Calu3 (cell line): ENCODE measurements at places on chromosomes 7 and 10.

DNA sequence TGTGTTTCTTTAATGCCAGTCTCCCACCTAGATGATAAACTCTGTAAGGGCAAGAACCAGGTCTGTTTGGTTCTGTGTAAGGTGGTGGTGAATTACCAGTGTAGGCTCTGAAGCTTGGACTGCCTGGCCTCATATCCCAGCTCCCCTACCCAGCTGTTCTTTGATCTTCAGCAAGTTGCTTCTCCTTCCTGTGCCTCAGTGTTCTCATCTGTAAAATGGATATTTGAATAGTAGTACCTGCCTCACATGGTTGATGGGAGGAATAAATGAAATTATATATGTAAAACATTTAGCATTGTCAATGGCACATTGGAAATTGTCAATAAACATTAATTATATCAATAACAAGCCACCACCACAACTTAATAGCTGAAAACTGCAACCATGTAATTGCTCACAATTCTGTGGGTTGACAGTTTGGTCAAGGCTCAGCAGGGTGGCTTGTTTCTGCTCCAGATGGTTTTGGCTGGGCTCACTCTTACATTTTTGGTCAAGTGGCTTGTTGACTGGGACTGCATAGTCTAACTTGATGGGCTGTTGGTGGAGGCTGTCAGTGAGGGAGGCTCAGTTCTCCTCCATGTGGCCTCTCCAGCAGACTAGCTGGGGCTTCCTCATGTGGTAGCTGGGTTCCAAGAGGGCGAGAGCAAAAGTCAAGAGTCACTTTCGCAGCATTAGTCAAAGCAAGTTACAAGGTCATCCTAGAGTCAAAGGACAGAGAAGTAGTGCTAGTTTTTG, 84.5 kb upstream of the DUSP5 start:
- DNase-seq: no peak

DNA sequence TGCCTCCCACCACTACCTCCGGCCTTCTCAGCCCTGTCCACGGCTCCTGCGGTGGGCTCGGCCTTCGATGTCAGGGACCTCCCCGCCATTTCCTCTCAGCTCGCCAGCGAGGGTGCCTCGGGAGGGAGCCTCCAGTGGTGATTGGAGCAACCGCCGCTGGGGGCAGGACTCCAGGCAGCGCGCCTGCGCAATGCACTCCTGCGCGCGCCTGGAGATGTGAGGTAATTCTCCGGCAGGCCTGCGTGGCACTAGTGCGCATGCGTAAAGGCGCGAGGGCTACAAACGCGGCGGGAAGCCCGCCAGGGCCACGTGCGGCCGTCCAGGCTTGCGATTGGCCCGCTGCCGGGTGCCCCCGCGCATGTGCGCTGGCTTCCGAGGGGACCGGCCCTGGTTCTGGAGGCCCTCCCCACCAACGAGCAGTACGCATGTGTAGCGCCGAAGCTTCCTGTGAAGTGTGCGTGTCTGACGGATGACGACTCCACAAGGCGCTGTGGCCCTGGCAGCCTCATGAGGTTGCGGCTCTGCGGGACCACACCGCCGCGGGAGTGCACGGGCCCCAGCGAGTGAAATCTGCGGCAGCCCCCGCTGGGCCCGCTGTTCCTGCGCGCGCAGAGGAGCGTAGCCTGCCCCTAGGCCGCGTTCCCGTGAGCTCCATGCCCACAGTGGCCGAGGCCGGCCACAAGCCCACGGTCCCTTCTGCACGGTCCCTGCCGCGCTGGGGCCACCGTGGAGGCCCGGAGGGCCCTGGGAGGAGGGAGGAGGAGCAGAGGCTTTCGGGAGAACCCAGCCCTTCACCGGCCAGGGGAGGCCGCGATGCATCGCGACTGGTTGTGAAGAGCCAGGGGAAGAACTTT, at the start of gene SYCE1:
SYCE1 (minus strand) TSS at position 143 of the 854 bp plus-strand sequence; CDS start at position 89, 54 bp downstream.
- no peak for DNase-seq

DNA sequence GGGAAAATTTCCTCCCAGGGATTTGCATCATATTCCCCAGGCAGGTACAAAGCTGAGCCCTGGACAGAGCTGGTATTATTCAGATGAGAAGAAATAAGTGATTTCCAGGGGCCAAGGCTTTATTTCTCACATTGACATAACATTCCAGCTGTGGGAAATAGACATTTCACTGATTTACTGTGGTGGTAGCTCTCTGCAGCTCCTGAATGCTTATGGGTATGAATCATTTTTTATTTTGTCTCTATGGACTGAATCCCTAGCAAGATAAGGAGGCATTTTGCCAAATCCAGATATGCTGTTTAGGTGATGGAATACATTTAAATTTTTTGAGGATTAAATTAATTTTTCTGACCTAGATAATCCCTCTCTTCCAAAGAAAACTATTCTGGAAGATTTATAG, 97.9 kb downstream of the MTPN start:
- DNase-seq: no peak

GRCh38 chr7:130201796-130202195, 3.4 kb downstream of the TMEM209 start:
- no peak for DNase-seq

DNA sequence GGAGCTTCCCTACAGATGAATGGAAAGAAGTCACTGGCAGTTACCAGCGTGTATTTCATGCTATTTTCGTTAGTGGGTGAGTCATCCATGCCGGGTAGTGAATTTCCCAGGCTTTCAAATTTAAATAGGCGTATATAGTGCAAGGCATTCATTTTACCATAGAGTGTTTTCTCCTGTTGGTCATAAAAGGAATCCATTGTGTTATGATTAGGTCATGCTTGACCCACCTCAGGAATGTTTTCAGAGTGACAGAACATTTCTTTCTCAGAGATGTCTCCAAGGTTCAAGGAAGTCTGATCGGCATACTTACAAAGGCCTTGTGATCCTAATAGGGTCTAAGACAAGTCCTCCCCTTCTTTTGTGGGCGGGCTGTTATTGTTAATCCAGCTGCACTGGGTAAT, 110.7 kb downstream of the AKR1D1 start:
- DNase-seq: peak; percentile 7

DNA sequence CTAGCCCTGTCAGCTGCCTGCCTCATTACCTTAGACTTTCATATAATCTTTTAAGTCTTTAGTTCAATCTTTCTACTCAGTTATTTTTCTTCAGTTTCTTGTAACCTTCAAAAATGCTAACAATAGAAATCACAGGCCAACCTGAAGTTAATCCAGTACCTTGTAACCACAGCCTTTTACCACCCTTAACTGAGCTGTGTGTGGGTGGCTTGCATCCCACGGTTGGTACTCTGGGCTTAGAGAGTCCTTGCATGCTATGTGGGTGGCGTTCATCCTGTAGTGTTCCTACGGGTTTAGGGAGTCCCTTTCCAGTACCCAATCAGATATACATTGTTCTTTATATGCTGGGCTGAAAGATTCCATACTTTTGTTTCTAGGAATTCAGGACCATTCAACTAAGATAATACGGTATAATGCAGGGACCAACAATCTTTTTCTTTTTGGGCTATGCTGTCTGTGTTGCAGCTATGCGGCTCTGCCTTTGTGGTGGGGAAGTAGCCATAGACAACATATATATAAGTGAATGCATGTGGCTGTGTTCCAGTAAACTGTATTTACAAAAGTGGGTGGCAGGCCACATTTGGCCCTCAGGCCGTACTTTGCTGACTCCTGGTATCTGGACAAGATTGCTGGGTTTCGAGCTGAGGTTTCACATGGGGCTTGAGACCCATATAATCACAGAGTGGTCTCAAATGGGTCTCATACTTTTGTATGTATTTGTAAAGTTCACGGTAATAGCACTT, 280.8 kb upstream of the LRGUK start:
- DNase-seq: no peak

- no peak for DNase-seq
Observed at GRCh38 chr7:66974986-66975590, 20.3 kb downstream of the SBDS start.
